ENCODE measurements at places on chromosomes 11 and 22.

- DNase-seq = no peak
Measured at GRCh38 chr22:49756201-49756600, 71.5 kb downstream of the BRD1 start.

GRCh38 chr11:8574798-8575197 lies 19.2 kb downstream of the STK33 start:
- DNase-seq = no peak

DNA sequence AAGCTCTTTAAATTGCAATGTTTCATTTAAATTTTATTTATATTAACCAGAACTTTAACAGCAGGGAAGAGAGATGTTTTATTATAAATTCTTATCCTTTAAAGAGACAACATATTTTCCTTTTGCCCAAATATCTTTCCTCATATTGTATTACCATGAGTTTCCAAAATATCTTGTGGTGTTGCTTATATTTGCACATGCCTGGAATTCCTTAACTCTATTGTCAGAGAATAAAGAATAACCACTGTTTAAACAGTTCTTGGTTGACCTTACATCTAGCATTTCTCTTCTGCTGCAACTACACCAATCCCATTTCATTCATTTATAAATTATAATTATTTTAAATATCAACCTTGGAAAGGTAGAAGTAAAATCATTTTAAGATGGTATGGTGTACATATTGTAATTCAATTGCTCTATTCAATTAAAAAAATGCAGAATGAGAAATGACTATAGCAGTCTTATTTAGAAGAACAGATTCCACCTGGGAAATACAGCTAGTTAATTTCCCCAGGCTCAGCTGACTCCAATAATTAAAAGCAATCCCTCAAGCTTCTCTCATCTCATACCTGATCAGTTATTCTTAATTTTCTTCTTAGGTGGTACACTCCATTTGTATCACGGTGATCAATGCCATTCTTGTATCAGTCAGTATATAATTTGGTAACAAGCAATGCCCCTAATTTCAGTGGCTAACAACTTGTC lies 923.3 kb downstream of the KCNA4 start:
- no peak for DNase-seq

DNA sequence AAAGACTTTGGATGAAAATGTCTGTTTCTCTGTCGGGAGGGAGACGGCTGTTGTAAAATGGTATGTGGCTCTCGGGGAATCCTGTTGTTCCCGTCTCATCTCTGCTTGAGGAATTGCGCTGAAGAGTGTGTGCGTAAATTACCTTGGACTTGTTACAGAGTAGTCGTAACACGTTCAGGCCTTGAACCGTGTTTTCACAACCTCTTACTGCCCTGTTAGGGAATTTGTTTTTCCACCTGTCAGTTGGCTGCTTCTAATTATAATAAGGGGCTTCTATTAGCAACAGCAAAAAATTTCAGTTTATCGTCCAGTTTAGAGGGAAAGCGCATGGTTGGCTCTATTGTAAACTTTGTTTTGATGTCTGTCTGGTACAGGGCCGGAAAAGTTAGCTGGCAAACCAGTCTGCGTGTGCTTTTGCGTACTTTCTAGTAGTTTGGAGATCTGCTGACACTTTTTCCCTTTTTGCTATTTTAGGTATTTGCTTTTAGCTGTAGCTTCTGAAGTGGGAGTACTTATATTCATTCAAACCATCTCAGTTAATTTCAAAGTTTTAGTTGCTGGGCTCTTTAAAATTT lies 1.5 kb downstream of the HIPK3 start:
- DNase-seq = no peak
